ENCODE measurements at places on chromosomes 7 and 10. TPM values are rescaled to one million over a fixed set of nuclear protein-coding genes. Genes with fewer than 3 reads are reported as not detected.

SPAM1 gene
- total RNA-seq: not detected

BLVRA gene
- 37.3 TPM for total RNA-seq

FKBP6 gene
- not detected for total RNA-seq

PNLIPRP1 gene
- total RNA-seq: not detected

POLR2J3 gene
- total RNA-seq: 36.6 TPM

RBM20 gene
- total RNA-seq: 0.07 TPM

TMEM178B gene
- 0.07 TPM for total RNA-seq

ADO gene
- total RNA-seq: 26.5 TPM

ZNF804B gene
- not detected for total RNA-seq

PRPS1L1 gene
- not detected for total RNA-seq

PDK4 gene
- not detected for total RNA-seq

PTPN20 gene
- 8.5 TPM for total RNA-seq

ARHGAP22 gene
- total RNA-seq: 24.9 TPM

C10orf105 gene
- not detected for total RNA-seq

ADAM22 gene
- not detected for total RNA-seq

CCDC201 gene
- total RNA-seq: not detected

SLK gene
- 85.0 TPM for total RNA-seq

GJC3 gene
- total RNA-seq: not detected

PLEKHA8 gene
- 11.7 TPM for total RNA-seq

STEAP1 gene
- 5.0 TPM for total RNA-seq

SPDYE9 gene
- total RNA-seq: 0.17 TPM

PEX1 gene
- 14.4 TPM for total RNA-seq

DGKB gene
- not detected for total RNA-seq

POR gene
- 61.2 TPM for total RNA-seq

ZMIZ2 gene
- 8.0 TPM for total RNA-seq

RBM28 gene
- 46.9 TPM for total RNA-seq

CHAT gene
- not detected for total RNA-seq

All from mammary epithelial cell (primary cell).